Suprapubic skin (tissue), 4 donors: ENCODE measurements at places on chromosomes 12 and 14.

DNA sequence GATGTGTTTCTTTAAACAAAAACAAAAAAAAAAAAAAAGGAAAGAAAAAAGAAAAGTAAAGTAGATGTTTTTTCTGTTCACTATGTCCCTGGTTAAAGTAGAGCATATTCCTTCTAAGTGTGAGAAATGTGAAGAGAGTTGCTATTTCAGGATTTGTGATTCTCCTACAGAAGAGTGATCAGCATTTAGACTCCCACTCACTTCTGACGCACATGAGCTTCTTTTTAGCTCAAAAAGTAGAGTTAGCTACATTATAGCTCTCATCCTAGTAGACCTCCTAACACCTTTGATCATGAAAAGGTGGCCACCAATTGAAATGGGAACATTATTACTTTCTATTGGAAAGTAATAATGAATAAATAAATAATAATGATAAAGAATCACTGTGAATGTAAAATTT is 368.2 kb downstream of the NAV3 start:
- DNase-seq = no peak

DNA sequence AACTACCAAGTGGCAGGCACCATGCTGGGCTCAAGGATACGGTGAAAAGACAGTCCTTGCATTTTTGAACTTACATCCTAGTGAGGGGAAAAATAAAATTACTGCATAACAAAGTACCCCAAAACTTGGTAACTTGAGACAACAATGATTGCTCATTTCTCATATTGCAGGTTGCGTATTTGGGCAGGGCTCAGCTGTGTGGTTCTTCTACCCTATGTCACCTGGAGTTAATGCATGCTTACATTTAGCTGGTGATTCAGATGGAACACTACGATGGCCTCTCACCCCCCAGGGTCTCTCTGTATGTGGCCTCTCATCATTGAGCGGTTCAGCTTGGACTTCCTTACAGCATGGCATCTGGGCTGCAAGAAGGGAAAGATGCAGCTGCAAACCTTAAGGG is 60.7 kb upstream of the RBM19 start:
- DNase-seq = no peak

DNA sequence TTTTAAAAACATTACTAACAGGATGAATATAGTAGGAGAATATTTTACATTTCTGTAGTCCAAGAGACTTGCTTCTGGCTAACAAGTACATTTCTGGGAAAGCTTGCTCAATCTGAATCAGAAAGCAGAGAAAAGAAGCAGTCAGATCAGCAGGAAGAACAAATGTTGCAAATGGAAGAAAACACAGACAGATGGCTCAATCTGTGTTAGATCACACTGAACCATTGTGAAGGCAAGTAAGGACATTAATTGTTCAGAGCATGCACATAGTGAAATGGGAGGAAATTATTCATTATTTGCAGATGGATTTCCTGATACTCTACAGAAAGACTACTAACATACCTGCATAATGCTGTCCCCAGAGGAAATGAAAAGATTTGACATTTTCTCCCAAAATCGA is 65.2 kb upstream of the CNOT2 start:
- DNase-seq = no peak

- DNase-seq = no peak
Measured at GRCh38 chr12:120761519-120761934, 35.9 kb downstream of the ACADS start.

DNA sequence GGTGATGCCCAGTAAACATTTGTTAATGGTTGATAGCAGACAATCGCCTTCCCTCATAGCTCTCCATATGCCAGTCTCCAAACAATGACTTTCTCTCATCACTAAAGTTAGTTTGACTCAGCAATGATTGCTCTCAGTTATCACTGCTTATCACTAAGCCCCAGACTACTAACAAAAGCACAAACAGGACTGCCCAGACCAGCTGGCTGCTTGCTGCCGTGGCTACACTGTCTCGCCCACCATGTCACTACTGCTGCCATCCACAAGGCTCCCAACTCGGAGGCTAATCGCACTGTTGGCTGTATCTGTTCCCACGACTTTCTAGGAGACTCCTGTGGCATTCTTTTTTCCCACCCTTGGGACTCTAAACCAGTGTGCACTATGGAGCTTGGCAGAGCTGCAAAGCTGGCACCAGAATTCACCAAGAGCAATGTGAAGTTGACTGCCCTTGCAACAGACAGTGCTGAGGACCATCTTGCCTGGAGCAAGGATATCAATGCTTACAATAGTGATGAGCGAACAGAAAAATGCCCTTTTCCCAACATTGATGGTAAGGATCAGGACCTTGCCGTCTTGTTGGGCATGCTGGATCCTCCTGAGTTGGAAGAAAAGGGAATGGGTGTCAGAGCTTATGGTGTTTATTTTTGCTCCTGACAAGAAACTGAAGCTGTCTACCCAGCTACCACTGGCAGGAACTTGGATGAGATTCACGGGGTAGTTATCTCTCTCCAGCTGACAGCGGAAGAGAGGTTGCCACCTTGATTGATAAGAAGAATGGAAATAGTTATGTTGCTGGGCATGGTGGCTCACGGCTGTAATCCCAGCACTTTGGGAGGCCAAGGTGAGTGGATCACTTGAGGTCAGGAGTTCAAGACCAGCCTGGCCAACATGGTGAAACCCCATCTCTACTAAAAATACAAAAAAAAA is 27.1 kb upstream of the NR2C1 start:
- DNase-seq = no peak

GRCh38 chr14:83697099-83697498 is 1832.8 kb upstream of the FLRT2 start:
- DNase-seq = no peak

DNA sequence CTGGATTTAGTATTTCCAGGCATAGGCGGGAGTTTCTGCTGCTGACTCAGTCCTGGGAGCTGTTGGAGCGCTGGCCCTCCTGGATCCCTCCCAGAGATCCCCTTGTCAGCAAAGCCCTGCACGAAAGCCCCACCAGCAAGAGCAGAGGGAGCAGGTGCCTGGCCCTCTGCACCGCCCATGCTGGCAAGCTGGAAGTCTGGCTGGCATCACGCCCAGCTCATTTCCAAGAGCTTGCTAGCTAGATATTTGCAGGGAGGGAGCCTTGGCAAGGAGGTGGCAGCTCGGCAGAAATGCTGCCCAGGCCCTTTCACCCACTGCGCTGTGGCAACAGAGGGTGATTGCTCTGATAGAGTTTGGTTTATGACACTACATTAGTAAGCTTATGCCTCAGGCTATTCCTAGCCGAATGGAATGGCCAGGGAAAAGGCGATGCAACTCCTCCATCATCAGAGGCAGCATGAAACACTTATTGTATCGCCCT is 193.9 kb downstream of the EMP1 start:
- DNase-seq = peak; percentile 70
